Stimulated activated CD4-positive, alpha-beta T cell treated with anti-CD3 and anti-CD28 coated beads, Interleukin-1b, Interleukin-23, amount 100 ng/mL, for 1 hour (primary cell): ENCODE measurements at places on chromosomes 1 and 21.

GRCh38 chr1:13623021-13623637, 39.5 kb downstream of the PDPN start:
- no peak for DNase-seq

DNA sequence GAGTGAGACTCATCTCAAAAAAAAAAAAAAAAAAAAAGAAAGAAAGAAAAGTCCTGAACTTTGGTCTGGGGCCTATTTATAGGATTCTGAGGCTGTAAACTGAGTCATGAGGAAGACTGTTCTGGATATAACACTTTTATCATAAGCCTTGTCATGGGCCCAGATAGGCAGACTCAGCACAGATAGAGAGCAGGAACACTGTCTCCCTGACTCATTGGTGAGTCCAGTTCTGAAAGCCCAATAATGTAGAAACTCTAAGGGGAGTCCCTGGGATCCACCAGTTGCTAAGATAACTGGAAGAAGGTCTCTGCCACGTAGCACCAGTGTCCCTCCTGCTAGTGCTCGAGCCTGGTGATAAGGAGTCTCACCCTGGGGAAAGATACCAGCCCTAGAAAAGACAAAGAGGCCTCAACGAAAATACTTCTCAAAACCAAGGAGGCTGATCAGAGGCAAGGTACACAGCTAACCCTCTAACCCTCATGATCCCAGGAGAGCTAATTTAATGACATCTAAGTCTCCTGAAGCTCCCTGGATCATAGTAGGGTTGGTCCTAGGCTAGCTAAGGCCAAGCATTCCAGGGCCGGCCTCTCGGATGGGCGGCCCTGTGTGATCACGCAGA, 43.5 kb downstream of the LPAR3 start:
- no peak for DNase-seq

- no peak for DNase-seq
These were observed 50.2 kb upstream of the VTCN1 start for GRCh38 chr1:117260761-117261423.

GRCh38 chr1:53094533-53094919, 32.5 kb downstream of the PODN start:
- DNase-seq, result no peak

GRCh38 chr1:77977989-77978292, 931 bp downstream of the FUBP1 start:
- DNase-seq, result no peak

- no peak for DNase-seq
These were observed 296.1 kb downstream of the PTPRC start for GRCh38 chr1:198934901-198935305.

- no peak for DNase-seq
These were observed 19.9 kb upstream of the ARHGEF16 start for GRCh38 chr1:3434406-3435110.

DNA sequence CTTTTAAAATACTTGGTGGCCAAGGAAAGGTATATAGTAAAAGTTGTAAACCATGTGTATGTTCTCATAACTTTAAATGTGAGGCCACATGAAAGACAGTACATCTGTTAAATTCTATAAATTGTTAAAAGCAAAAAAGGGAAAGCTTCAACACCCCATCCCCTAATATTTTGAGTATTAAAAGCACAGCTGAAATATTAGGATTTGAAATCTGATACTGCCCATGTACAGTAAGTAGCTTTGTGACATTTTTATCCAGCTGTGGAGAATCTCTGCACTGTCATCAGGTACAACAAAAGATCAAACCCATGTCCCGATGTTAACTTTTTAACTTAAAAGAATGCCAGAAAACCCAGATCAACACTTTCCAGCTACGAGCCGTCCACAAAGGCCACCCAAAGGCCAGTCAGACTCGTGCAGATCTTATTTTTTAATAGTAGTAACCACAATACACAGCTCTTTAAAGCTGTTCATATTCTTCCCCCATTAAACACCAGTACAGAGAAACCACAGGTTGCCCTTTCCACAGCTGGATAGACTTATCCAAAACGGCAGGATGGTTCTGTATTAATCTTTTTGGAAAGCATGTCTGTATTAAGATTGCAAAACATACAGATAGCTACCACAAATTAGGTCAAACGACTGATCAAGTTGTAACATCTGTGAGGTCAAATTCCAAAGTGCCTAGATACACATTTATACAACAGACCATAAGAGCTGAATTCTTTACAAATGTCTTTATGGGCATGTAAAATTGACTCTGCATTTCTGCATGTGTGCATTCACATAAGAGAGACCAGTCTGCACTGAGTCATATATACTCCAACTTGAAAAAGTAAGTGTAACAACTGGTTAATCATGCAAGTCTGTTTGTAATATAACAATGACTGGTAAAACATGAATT, 5.2 kb downstream of the IRF2BP2 start:
- no peak for DNase-seq

- DNase-seq, result peak; percentile 10
These were observed 39.8 kb upstream of the C1orf105 start for GRCh38 chr1:172380441-172381244.

DNA sequence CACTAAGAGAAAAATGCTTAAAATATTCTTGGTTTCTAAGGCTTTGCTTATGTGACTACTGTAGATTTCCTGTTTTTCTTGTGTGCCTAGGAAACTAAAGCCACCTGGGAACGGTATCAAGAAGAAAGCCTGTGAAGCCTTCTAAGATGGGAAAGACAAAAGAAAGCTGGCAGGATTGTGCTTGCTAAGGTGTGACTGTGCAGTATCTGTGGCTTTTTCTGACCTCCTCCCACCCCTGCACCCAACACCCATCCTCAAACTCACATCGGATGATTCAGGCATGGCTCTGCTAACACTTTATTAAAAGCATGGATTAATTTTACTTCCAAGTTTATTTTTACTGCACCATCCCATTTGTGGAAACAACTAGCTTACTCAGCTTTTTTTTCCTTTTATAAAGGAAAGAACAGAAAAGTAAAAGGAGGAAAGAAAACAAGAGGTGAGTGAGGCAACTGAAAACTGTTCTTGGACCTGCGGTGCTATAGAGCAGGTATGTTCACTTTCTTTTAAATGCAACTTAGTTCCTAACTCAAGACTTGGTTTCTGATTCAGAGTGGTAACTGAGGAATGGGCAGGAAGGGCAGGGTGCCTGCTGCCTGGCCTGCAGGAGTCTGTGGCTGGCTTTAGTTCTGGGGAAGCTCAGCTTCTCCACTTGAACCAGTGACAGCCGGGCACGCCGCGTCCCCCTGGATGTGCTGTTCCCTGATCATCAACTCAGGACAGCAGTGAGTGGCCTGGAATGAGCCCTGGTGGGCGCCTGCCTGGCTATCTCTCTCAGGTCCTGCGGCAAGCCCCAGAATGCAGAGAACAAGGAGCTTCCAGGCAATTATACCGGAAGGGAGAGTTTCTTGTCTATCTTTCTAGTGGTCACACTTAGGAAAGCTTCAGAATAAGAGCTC, at the start of gene GBP6:
TSS of gene GBP6 (plus strand) at position 422 of the 899 bp plus-strand sequence. CDS start 4,493 bp downstream, outside the sequence.
- DNase-seq, result no peak
